ENCODE measurements at places on chromosomes 7 and 10. TPM values are rescaled to one million over a fixed set of nuclear protein-coding genes. Genes with fewer than 3 reads are reported as not detected.

The PLXNA4 gene
- total RNA-seq, result 42.2 TPM

The EBLN1 gene
- total RNA-seq, result not detected

The HTR5A gene
- not detected for total RNA-seq

The FOXI2 gene
- total RNA-seq, result not detected

The TFR2 gene
- total RNA-seq, result 9.4 TPM

The CNPY1 gene
- total RNA-seq, result not detected

Measured in activated naive CD4-positive, alpha-beta T cell treated with anti-CD3 and anti-CD28 coated beads, Interleukin-2, amount 10 ng/mL, durations not matched to agents 5 hours and 36 hours (primary cell).